NCI-H1417 treated with DMSO at 0.1 percent for 48 hours (cell line): ENCODE measurements at places on chromosomes 13 and 19.
A peak's percentile ranks its signal among the peaks of the same experiment; 100 is the strongest.

- no peak for DNase-seq
Measured at GRCh38 chr13:44407379-44407778, 33.8 kb downstream of the SERP2 start.

DNA sequence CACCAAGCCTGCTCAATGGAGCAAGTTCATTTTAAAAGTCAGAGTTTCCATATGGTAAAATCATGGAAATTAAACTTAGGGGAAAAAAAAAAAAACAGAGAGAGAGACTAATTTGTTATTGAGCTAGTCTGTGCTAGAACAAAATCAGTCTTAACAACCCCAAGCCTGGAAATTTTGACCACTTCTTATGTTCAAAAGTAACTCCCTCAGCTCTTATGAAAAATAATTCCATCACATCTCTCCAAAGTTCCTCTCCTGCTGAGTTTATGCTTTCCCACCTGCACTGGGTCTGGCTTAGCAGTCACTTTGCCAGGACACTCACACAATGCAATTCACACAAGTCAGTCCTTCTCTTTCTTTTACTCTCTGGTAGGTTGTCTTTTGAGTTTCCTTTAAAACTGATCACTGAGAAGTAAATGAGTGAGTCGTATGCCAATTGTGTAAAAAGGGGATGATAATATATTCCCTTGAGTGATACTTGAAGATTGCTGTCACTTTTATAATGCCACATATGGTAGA, 92.6 kb downstream of the ENOX1 start:
- no peak for DNase-seq

DNA sequence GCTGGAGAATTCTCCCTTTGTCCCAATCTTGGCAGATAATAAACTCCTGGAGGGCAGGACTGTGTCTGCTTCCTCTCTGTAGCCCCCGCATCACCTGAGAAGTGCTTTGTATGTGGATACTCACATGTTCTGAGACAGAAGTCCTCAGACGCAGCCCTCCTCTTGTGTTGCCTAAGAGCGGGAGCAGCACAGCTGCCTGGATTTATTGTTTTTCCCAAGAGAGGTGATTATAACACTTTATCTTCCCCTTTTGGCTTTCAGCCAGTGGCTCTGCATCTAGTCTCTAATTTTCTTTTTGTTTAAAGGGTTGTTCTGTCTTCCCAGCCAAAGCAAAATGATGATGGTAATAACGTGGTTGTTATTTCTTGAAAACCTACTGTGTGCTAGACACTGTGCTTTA, 36.1 kb downstream of the OLFM4 start:
- DNase-seq = peak; percentile 86

DNA sequence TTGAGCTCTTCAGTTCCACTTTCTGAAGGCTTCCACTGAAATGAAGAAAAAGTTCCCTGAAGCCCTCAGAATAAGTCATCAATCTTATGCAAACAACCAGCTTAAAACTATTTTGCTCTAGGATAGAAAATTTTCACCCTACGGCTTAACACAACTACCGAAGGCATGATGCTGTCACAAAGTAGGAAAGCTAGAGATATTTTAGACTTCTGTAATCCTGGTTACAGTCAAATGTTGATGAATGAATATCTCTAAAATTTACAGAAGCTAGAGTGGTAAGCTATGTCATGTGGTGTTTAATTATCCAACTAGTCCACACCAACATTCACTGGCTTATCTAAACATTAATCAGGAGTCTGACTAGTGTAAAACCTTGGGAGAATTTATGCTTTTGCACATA, 197.9 kb downstream of the SUCLA2 start:
- DNase-seq = no peak

DNA sequence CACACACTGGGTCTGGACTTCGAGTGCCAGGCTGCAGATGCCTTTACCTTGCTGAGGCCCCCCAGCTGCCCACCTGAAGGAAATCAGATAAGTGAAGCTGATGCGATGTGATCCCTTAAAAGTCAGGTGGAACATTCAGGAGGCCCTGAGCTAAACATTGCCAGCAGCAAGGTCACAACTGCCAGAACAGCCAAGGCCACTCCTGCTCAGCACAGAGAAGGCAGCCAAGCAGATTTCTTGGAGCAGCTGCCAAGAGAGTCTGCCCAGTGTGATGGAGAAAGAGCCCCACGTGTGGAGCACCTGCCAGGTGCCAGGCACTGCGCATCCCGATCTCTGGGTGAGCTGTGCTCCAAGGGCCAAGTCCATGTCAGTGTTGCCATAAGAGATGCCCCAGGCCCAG, 20.6 kb upstream of the UQCRFS1 start:
- no peak for DNase-seq

GRCh38 chr19:16368385-16369305, 44.0 kb downstream of the KLF2 start:
- DNase-seq = no peak

GRCh38 chr19:54439174-54439851, 9.7 kb upstream of the LENG8 start:
- DNase-seq = no peak

DNA sequence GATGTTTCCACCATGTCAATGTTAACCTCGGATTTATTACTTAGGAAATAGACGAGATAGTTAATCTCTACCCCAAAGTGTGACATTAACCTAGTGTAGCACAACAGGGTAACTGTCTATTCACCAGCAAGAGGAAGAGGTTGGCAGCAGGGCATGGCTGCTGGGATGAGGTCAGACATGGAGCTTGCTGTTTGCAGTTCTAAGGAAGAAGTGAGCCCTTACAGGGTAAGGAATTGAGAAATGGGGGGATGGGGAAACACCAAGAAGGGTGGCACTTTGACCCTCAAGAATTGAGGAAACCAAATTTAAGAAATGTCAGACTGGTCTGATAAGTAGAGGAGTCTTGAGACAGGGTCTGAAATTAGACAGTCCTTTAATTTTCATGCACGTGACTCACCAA, 62.4 kb downstream of the MBD3L2B start:
- no peak for DNase-seq

DNA sequence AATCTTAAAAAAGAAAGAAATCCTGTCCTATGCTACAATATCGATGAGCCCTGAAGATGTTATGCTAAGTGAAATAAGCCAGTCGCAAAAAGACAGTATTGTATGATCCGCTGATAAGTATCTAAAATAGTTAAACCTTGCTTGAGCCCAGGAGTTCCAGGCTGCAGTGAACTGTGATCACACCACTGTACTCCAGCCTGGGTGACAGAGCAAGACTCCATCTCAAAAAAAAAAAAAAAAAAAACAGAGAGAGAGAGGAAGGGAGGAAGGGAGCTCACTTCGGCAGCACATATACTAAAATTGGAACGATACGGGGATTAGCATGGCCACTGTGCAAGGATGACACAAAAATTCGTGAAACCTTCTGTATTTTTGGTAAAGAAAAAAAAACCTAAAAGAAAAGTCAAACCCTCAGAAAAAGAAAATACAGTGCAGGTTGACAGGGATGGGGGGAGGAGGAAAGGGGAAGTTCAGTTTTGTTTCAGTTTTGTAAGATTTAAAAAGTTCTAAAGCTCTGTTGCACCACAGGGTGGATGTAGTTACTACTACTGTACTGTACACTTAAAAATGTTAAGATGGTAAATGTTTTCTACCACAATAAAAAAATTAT, 8.4 kb downstream of the CLASRP start:
- DNase-seq = no peak

DNA sequence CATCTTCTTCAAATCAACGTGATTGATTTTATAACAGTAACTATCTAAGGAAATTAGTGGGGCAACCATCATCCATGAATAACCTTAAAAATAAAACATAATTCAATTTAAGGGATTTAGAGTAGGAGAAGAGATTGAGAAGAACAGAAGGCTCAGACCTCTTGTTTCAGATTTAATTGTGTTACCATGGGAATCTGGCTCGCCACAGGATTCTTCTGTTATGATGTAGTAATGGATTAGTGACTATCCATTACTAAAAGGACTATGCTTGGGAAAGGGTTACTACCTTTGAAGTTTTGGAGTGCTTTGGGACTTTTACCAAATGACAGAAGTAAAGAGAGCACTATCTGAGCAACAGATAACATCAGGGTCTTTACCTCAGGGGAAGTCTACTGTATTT, 13.2 kb downstream of the FREM2 start:
- no peak for DNase-seq

GRCh38 chr19:10230173-10230860, 814 bp downstream of the S1PR2 start:
- DNase-seq = no peak

- no peak for DNase-seq
Measured at GRCh38 chr19:33885236-33885635, 88.6 kb downstream of the KCTD15 start.

DNA sequence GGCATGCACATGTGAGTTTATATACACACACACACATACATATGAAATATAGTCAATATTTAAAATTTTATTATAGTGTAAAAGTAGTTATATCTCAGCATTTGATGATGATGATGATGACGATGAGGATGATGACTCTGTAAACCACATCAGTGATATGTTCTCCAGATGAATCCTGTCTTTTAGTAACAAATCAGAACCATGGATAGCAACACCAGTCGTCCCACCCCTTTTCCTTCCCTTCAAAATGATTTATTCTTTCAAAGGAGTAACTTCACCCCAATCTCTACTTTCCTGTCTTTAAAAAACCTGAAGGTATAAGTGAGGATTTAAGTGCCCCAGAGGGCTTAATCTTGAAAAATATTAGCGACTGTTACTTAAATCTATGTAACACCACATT, 74.1 kb downstream of the DCLK1 start:
- DNase-seq = no peak

DNA sequence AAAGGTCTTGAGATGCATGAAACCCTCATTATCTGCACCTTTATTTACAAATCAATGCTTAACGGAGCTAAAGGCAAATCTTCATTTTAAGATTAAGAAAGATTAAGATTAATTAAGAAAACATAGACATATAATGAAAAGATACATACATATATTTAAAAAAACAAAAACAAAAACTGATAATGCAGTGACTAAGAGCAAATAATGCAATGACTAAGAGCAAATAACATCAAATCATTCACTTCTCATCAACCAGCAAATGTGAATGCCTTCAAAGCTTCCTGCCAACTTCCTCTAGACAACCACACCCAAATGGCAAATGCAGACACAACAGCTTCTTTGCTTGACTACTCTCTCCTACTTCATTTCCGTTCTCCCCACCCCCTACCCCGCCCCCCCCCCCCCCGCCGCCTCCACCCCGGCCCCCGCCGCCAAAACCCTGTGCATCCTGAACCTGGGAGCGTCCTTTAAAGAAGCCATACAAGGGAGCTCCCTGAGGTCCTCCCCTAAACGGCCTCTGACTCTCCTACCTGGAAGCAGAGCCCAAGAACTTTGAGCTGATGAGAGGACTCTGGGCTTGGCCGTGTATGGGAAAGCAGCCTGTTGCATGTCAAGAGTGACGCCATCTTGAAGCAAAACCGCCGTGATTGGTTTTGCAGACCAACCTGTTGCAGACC, 24.5 kb downstream of the TEX101 start:
- no peak for DNase-seq

DNA sequence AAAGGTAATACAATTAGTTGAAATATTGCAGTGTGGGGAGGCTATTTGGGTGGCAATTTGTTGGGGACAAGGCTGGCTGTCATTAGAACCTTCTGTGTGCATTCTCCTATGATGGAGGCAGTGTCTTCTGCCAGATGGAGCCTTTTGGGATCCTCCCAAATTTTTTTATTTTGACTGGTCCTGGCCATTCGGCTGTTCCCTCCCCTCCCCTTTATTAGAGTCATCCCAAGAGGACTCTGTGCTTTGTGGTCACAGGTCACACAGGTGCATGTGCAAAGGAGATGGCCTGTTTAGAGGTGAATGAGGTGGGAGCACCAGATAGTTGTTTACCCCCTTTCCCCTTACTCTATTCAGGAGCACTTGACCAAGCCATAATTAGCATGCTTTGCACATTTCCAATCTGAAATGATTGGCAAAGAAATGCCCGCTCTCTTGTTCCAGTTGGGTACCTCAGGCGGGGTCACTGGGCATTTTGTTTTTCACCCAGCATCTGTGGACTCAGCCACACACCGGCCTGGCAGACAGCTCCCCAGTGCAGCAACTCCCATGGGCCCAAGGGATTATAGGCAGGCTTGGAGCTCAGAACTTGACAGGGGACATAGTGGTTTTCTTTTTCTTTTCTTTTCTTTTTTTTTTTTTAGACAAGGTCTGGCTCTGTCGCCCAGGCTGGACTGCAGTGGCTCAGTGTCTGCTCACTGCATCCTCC, 19.8 kb downstream of the GATAD2A start:
- no peak for DNase-seq

GRCh38 chr19:13951799-13952153, 533 bp upstream of the DCAF15 start:
- no peak for DNase-seq

DNA sequence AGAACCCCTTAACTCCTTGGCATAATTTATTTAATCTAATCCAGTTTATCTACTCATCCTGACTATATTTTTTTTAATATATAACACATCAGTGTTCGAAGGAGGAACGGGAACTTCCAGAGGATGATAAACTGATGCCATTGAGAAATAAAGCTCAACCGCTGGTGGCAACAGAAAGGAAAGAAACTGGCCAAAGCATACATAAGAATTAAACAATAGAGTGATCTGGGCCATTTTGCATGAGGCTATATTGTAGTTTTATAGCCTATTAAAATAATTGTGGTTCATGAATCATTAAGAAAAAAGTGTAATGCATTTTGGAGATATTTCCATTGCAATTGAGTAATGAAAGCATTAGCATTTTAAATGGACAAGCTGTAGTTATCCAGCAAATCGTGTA, 94.2 kb downstream of the FRY start:
- DNase-seq = no peak

GRCh38 chr13:40600149-40600751, 66.2 kb downstream of the FOXO1 start:
- DNase-seq = no peak

DNA sequence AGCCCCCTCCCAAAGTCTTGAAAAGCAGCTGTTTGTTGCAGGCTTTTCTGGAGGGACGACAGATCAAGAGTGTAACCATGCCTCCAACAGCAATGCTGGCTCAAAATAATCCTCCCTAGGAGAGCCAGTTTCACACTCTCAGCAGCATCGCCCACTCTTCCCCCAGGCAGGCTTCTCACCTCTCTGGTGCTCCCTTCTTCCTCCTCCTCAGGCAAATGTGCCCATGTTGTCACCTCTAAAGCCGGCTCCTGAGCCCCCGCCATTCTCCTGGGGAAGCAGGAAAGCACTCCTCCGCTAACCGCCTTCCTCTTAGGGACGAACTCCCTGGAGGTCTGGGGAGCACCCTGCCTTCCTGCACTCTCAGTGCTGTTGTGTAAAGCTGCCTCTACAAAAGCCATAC, 98.9 kb upstream of the SGCG start:
- no peak for DNase-seq

GRCh38 chr13:73365252-73365651, 306.4 kb downstream of the KLF5 start:
- no peak for DNase-seq

GRCh38 chr13:49444524-49445395, 686 bp downstream of the SETDB2 start:
- no peak for DNase-seq

- no peak for DNase-seq
Measured at GRCh38 chr13:33280923-33281322, 4.6 kb downstream of the STARD13 start.

DNA sequence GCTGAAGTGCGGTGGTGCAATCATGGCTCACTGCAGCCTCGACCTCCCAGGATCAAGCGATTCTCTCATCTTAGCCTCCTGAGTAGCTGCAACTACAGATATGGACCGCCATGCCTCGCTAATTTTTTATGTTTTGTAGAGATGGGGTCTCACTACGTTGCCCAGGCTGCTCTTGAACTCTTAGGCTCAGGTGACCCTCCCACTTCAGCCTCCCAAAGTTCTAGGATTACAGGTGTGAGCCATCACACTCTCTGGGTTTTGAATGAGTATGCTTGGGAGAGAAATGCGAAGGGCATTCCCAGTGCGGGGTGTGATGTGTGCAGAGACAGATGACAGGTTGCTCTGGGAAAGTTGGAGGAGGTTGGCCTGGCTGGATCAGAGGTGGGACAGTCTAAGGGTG, 49.0 kb downstream of the RYR1 start:
- no peak for DNase-seq
